ENCODE measurements at places on chromosomes 6 and 20.

GRCh38 chr6:143929975-143930374, 65.7 kb downstream of the ZC2HC1B start:
- DNase-seq: no peak

GRCh38 chr20:51190783-51191180, 167.9 kb upstream of the KCNG1 start:
- DNase-seq: no peak

- no peak for DNase-seq
Measured at GRCh38 chr20:31769681-31770080, 30.6 kb downstream of the TPX2 start.

DNA sequence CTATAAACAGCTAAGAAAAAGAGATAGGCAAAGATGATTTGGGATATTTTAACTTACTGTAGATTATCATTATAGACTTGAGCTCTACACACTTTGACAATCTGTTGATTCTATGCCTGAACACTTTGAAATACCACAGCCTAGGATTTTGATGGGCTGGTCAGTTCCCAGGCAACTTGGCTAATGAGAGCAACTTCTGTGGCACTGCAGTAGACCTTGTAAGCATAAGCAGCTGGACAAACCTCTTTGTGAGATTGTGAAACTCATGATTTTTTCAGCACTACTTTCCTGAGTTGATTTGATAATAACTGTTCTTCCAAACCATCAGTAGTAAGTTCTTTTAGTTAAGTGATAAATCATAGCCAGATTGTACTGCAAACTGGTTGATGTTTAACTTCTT, 27.1 kb upstream of the ELOVL5 start:
- DNase-seq: no peak

DNA sequence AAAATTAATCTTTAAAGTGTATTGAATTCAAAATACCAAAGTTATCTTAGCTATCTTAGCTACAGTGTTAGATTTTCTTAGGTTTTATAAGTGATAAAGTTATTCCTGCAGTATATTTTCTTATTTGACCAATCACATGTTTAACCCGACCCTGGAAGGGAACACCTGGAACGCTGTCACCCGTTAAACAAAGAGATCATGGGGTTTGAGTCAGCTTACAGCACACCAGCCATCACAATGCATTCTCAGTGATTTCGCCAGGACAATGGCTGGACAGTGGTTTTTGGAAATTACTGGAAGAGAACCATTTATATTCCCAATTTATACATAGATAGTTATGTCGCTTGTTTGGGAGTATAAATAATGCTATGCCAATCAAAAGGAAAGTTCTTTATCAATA, 10.5 kb downstream of the C6orf118 start:
- DNase-seq: no peak

GRCh38 chr6:24614043-24614420, 32.0 kb downstream of the KIAA0319 start:
- DNase-seq: no peak

GRCh38 chr6:93915961-93916360, 496.6 kb upstream of the EPHA7 start:
- DNase-seq: no peak

DNA sequence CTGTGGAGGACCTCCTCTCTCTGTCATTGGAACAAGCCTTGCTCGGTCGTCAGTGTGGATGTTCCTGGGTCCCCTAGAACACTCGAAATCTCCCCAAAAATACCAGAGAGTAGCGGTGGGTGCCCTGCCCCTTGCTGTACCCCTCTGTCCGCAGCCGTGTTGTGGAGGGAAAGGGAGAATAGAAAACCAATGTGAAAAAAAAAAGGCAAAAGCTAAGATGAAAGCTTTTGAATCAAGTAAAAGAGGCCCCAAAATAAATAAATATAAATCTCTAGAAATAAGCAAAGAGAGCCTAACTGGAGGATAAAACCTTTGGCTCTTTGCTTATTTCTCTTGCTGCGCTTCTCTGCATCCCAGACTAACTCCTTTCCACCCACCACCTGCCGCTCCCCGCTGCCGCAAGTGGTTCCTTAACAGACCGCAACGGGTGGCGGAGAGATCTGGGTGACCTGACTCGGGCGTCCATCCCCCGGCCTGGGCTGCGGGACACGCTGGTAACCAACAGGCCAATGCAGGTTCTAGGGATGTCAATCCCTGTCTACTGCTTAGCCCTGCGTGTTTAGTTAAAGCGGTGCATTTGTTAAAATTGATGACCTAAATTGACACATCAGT, 110.0 kb downstream of the GPX5 start:
- DNase-seq: no peak

GRCh38 chr6:117206944-117207687, 58.2 kb upstream of the VGLL2 start:
- DNase-seq: peak; percentile 48

DNA sequence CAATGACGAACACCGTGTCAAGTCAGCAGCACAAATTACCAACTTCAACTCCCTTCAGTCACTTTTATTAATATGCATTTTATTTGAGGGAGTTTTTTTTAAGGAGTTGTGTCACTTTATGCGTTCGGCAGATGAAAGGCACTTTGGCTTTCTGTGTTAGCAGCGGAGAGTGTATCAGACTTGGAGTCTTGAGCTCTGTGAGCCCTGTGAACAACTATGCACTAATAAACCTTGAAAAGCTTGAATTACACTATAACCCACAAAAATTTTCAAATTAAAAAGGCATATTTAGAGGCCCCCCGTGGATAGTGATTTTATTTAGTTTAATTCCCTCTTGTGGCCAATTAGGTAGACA, 335.3 kb upstream of the NT5E start:
- no peak for DNase-seq

- DNase-seq: no peak
Measured at GRCh38 chr20:6045566-6045965, 8.3 kb downstream of the LRRN4 start.

Data from right forelimb (tissue), 1 donor.